MV-4-11 (cell line): ENCODE measurements at places on chromosomes 16 and 17.

- DNase-seq: no peak
Observed at GRCh38 chr17:33178681-33179080, 114.4 kb downstream of the ASIC2 start.

GRCh38 chr16:14132696-14133048, 61.6 kb downstream of the MRTFB start:
- DNase-seq: no peak

DNA sequence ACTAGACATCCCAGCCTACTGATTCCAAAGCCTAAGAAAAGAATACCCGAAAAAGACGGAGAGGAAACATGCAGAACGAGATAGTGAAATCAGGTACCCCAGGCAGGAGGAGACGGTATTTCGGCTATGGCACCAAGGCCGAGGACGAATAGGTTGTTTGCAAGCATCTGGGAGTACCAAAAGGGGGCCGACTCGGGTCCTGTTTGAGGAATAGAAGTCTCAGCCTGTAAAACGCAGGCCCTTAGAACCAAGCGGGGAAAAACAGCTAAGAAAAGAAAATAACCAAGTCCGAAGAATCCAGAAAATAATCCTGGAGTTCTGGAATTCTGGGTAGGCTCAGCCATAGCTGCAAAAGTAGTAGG, 537 bp downstream of the SLC35B1 start:
- DNase-seq: no peak

DNA sequence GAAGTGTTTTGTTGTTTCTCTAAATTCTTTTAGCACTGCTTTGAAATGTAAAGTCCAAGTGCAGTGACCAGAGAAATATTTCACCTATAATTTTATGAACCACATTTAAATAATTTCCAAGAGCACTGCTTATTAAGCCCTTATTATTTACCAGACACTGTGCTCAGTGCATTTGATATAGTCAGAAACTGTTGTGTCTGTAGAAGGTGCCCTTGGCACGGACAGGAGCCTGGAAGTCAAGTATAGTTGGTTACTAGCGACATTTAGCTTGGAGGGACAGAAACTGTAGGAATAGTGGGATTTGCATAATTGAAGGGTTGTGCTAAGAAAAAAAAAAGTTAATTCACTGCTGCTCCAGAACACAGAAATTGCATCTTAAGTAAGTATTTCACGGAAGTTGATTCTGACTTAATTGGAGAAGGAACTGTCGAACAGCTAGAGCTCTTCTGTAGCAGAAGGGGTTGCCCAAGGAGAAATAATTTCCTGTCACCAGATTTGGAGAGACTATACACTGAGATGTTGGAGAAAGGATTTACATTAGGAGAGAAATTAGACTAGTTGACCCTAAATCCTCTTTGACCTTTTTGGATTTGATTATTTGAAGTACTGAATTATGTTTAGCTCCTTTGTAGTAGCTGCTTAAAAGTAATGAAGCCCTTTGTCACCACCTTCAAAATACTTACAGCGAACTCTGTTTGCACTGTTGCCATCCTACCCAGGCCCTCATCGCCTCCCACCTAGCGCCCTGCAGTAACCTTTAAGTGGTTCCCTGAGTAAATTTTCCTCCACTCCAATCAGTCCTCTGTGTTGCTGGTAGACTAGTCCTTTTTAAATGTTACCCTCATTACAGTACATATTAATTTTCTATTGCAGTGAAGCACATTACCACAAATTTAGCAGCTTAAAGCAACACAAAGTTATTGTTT, 25.6 kb downstream of the COX10 start:
- no peak for DNase-seq

DNA sequence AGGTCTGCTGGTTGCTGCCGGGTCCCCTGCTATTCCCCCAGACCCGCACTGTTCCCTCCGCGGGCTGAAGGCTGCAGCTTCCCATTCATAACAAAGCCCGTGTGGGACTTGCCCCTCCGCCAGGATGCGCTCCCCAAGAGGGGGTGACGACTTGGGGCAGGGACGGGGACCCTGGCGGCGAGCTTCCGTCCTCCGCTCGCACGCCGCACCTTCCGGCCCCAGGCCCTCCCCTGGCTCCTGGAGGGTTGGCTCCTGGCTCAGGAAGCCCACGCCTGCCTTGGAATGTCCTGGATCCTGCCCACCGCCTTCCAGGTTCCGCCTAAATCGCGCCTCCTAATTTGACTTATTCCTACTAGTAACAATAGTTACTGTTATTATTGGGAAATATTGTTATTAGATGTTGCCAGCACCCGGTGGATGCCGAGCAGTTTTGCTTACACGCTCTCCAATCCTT, 1.1 kb upstream of the TFAP4 start:
- no peak for DNase-seq

DNA sequence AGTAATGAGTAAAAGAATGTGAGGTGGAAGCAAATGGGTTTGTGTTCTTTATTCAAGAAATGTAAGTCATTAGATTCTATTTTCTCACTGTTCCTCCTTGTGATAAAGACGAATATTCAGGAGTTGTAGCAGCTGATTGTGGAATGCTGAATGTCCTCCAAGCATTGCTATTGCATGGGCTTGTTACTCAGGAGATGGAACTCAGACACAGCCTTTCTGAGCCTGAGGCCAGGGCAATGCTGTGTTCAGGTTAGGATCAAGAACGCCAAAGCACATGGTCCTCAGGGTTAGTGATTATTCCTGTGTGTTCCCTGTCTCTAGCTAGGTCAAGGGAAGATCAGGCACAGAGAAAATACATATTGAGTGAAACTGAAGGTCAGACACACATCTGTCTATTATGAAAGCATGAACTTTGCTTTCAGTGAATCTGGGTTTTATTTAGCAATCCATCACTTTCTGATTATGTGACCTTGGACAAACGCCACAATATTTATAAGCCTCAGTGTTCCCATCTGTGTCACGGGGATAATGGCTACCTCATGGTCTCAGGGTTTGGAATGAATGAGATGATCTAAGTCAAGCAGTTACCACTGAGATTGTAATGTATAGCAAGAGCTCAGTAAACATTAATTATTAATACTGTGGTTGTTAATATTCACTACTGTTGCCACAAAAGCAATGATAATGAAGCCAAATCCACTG, 426.8 kb upstream of the DYNLRB2 start:
- no peak for DNase-seq

- no peak for DNase-seq
Observed at GRCh38 chr17:3795390-3796102, 5.4 kb downstream of the ITGAE start.

DNA sequence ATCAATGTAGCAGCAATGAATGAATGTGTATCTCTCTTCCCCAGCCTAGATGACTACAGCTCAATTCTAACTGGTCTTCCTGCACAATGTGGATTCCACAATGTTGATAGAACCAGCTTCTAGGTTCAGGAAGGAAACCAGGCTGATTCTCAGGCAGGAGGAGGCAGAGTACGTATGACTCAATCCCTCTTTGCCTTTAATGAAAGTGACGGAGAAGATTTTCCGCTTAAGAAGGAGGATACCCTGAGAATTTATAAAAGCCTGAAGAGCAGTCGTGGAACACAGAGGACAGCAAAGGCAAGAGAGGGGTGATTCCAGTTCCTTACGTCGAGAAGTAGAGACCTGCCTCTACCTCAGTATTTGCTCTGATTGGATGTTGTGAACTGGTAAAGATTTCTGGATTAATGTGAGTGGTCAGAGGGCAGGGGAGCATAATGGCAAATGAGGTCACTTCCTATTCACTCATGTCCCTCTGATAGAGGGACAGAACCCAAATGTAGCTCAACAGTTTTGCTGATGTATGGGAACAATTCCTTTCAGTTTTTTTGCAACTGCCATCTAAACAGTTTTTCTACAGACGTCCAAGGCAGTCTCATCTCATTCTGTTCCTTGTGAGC, 15.0 kb upstream of the SLC16A11 start:
- DNase-seq: no peak
